ENCODE measurements at places on chromosomes 12 and 14.

- DNase-seq = no peak
Measured at GRCh38 chr12:53481939-53482586, 17.2 kb downstream of the MAP3K12 start.

GRCh38 chr14:99081156-99081765, 190.7 kb downstream of the BCL11B start:
- DNase-seq = no peak

DNA sequence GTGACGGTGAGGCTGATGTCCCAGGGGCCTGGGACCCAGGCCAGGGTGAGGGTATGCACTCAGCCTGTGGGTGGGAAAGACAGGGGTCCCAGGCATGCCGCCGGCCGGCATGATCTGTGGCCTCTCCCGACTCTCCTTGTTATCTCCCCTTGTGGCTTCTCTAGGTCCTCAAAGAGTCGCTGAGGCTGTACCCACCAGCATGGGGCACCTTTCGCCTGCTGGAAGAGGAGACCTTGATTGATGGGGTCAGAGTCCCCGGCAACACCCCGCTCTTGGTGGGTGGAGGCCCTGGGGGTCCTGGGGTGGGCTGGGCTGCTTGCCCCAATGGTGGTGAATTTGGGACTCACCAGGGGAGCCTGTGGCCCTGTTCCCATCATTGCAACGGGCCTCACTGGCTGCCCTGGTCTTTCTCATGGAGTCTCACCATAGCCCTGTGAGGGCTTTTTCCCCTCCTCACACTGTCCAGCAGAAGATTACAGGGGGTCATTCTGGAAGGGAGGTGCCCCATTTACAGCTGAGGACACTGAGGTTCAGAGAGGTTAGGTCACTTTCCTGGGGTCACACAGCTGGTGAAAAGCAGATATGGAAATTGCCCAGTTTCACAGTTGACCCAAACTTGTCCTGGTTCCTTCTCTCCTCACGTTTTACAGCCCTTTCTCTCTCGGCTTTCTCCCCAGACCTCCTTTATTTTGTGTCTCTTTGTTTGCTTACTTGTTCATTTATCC, 37.9 kb downstream of the CYP46A1 start:
- DNase-seq = no peak

- DNase-seq = no peak
Measured at GRCh38 chr12:56631790-56632700, 1.9 kb upstream of the BAZ2A start.

DNA sequence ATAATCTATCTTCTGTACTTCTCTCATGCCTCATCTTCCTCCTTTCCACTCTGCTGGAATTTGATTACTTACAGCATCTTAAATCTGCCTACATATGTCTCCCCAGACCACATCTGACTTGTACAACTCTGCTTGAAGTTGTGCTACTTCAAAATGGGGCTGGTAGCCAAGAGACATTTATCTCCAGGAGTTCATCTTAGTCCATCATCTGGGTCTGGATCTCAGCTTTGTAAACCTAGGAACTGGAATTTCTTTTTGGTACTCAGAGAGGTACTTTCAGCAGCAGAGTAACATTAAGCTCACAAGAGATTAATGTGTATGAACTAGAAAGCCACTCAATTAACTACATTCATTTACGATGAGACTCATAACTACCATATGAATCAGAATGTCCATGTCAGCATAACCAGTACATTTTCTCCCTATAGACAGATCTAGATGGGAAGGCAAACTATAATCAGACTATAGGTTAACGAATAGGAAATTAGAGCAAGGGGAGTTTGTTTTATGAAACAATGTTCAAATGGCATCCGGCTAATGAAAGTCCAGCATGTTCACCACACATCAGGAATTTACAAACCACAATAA, 178.8 kb downstream of the CEP128 start:
- DNase-seq = no peak

DNA sequence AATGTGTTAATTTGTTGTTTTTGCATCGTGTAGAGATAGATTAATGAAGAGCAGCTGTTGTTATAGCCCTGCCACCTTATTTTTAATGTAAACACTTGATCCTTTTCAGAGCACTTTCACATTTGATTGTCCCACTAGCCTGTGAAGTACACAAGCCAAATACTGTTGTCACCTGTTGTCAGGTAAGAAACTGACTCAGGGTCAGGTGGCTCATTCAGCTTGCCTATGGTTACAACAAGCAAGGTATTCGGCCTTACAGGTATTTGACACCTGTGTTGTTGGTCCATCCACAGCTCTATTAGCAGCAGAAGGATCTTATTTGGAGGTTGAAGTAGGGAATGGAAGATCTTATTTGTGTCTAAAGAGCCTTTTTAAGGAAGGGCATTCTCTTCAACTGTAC, 108.9 kb downstream of the GPR135 start:
- no peak for DNase-seq

GRCh38 chr14:104800015-104800770, 708 bp upstream of the ZBTB42 start:
- peak; percentile 68 for DNase-seq

DNA sequence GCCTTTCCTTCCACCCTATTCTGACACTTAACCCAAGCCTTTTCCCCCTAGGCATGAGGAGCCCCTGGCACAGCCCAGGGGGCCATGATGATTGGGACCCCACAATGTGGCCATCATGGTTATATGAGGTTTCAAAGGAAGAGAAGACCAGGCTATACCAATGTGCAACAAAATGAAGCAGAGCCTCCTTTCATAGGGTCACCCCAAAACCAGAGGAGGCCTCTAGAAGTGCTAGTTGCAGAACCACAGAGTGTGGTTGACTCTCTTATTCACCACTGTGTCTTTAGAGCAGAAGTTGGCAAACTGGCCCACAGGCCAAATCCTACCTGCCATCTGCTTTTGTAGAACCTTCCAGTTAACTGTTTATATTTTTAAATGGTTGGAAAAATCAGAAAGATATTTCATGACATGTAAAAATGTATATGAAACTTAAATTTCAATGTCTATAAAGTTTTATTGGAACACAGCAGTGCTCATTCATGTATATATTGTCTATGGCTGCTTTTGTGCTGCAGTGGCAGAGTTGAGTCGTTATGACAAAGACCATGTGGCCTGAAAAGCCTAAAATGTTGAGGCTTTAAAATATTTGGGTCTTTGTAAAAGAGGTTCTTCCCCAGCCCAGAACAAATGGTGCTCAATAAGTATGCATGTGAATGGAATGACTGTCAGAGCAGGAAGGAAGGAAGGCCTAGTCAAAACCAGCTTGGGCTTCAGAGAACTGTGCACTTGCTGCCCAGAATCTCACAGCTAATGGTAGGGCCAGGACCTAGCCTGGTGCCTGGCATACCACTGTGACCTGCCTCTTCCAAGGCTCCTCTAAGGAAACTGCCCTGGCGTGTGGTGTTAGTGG, 49.2 kb downstream of the SUSD6 start:
- DNase-seq = no peak

DNA sequence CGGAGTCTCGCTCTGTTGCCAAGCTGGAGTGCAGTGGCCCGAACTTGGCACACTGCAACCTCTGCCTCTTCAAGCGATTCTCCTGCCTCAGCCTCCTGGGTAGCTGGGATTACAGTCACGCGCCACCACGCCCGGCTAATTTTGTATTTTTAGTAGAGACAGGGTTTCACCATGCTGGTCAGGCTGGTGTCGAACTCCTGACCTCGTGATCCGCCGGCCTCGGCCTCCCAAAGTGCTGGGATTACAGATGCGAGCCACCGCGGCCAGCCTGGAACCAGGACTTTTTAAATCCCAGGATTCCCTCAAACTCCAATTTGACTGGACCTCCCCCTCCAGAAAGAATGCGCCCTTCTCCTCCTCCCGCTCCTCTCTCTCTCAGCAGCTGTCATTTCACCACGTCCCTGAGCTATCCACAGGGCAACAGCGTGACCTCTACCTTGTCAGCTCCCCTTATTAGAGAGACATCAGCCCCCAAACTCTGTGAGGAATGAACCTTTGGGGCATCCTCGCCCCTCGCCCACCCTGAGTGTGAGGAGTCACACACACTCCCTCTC, 2.0 kb downstream of the ESYT1 start:
- no peak for DNase-seq

DNA sequence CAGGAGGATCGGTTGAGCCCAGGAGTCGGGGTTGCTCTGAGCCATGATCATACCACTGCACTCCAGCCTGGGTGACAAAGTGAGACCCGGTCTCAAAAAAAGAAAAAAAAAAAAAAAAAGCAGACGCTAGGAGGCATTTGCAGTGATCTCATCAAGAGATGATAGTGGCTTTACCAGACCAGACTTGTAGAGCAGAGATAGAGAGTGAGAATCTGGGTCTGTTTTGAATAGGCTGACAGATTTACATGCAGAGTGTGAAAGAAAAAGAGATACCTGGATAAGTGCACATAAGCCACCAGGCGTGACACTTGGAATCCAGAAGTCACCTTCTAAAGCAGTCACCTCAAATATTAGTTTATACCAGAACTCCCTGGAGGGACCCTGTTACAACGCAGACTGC, 21.1 kb upstream of the FLRT2 start:
- no peak for DNase-seq

GRCh38 chr14:38110258-38110657, 97.4 kb upstream of the SSTR1 start:
- no peak for DNase-seq

DNA sequence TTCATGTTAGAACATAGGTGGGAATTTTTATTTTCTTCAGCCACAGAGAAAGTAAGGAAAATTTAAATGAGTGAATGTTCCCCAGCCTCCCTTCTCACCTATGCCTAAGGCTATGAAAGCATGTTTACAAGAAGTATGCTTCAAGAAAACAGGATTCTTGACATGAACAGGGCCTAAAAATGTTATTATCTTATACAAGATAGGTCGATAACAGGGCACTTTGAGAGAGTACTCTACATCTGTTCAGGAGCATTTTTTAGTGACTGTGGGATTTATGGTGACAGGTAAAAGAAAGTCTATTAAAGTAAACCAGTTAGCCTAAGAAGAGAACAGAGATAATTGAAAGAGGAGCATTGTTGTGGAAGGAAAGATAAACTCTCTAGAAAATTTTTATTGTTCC, 222.9 kb upstream of the DAAM1 start:
- no peak for DNase-seq

All from activated gamma-delta T cell treated with anti-CD3 and anti-CD28 coated beads, Interleukin-2, amount 50 U/mL, for 16 hours (primary cell).